ENCODE measurements at places on chromosomes 2 and 18. TPM values are rescaled to one million over a fixed set of nuclear protein-coding genes. Genes with fewer than 3 reads are reported as not detected.
A peak's percentile ranks its signal among the peaks of the same experiment; 100 is the strongest.

The NEURL3 gene
- total RNA-seq = 0.45 TPM

The TUBA4B gene
- not detected for total RNA-seq

DNA sequence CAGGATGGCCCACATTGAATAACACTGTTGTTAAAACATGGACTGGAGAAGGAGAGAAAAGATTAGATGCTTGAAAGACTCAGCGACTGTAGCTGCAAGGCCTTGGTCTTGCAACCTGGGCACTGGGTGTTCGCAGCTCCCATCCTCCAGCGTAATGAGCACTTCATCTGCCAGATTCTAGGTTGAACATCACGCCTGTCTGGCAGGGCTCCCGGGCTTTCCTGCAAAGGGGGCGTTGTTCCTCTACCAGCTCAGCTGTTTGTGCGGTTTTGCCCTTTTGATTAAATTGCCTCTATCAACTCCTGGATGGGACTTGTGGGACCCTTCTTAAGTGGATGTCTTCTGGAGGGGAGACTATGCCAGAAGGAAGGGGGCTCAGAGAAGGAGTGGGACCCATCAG, 215.4 kb downstream of the KLHL29 start:
- no peak for DNase-seq

DNA sequence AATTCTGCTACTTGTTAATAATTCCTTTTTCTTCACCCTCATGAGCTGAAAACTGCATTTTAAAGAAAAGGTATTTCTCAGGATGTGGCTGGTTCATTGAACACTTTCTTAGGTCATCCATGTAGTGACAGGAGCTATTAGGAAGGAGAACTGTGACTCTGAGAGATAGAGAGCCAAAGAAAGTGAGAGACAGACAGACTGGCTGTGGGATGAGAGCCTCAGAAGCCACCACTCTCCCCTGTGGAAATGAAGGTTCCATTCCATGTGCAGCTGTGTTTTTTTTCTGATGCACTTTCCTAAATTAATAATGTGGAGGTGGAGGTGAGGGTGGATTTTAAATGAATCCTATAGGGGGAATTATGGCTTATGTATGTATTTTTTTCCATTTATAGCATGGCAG, 113.3 kb downstream of the FAM210A start:
- no peak for DNase-seq

DNA sequence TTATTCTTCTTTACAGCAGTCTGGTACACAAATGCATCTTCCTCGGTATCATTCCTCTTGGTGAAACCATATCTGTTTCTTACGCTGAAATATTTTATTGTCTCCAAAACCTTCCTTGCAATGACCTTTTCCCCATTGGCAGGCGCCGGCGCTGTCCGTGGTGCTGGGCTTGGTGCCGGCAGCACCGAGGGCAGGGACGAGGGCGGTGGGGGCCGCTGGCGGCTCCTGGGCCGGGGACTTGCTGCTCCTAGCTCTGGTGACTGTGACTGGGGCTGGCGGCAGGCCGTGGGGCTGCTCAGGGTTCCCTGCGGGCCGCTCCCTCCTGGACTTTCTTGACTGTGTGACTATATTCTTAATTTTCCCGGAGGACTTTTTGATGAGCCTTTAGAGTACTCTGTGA, 72.5 kb downstream of the GPR39 start:
- no peak for DNase-seq

- DNase-seq = no peak
Measured at GRCh38 chr2:65220432-65221131, 7.0 kb upstream of the ACTR2 start.

The CAPN13 gene
- total RNA-seq = not detected

DNA sequence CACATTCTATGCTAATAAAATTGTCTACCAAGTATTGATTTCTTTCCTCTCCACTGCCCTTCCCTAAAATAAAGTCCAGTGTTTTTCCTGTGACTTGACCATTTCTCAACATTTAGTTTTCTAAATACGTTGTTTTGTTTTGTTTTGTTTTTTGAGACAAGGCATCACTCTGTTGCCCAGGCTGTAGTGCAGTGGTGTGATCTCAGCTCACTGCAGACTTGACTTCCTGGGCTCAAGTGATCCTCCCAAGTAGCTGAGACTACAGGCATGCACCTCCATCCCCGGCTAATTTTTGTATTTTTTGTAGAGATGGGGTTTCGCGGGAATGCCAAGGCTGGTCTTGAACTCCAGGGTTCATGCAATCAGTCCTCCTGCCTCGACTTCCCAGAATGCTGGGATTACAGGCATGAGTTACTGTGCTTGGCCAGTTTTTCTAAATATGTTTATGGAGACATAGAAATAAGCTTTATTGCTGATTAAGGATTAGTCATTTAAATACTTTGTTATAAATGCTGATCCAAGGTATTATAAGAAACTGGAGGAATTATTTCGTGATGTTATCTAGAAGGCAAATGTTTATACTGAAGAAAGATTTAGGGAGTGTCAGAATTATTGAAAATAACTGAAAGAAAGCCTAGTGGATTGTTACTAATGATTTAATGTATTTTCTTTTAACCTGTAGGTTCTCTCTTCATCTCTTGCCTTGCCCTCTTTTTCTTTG, 5.7 kb upstream of the HTR2B start:
- DNase-seq = no peak

DNA sequence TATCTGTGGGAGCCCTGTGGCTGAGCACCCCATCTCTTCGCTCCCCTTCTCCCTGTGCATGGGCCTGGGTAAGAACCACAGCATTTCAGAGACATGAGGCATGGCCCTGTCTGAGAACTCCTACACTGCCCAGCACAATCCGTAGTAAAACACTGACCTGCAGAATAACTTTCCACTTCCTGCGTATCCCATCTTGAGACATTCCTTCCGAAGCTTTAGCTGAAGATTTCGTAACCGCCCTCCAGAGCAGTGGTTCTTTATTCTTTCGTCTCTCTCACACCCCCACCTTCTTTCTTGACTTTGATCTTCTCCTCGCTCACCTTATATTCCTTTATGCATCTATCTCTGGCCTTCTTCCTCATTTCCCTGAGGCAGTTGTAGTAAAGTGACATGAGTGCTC, 381.1 kb downstream of the HRH4 start:
- no peak for DNase-seq

DNA sequence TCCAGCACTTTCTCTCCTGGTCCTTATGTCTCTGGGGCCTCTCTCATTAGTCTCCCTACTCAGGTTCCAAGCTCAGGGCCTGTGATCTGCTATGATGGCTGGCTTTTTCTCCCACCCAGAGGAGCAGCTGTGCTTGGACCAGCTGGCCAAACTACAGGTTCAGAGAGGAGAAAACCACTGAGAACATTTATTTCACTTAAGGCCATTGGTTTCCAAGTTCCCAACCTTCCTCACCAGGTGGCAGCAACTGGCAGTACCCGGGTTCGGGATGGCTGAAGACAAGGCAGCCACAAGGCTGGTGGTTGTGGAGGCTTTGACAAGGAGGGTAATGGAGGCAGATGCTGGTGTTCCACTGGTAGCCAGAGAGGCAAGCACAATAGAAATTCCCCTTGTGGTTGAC, 29.9 kb upstream of the SELENOI start:
- no peak for DNase-seq

DNA sequence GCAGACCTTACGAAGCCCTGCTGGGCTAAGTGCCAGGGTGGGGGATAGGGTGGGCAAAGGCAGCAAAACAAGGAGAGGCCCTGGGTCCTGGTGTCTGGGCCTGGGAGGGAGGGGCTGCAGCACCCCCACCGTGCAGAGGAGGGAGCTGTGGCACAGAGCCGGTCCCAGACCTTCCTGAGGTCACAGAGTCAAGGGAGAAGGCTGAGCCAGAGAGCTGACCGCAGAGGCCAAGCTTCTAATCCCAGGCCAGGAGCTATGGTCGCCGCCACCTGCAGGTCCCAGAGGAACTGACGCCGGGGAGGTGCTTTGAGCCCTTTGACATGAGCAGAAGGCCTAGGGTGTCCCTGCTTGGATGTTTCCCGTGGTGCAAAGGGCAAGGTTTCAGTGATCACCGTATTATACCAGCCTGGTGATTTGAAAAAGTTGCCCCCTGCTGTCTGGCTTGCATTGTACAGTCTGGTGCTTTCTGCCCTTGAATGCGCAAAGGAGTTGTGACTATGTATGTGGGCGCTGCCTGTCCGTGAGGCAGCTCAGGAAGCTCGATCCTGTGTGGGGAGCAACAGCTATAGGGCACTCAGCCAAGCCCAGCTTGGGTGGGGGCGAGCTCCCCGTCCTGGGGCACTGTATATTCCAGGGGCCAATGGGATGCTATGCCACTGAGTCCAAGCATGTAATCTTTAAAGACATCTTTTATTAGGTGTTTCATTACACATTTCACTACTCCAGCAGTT, 44.3 kb downstream of the EDAR start:
- no peak for DNase-seq

The GALM gene
- 7.1 TPM for total RNA-seq

- DNase-seq = no peak
Measured at GRCh38 chr2:129004485-129004884, 685.8 kb upstream of the HS6ST1 start.

DNA sequence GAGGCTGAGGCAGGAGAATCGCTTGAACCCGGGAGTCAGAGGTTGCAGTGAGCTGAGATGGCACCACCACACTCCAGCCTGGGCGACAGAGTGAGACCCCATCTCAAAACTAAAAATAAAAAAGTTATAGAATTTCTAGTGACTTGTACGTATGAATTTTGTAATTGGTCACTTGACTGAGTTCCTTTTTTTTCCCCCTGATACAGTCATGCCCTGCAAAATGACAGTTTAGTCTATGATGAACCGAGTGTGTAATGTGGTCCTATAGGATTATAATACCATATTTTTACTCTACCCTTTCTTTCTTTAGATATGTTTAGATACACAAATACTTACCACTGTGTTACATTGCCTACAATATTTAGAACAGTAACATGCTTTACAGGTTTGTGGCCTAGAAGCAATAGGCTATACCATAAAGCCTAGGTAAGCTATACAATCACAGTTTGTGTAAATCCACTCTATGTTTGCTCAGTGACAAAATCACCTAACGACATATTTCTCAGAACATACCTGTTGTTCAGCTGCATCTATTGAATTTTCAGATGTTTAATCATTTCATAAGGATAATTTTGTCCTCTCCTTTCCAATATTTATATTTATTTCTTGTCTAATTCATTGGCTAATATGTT, 25.4 kb downstream of the SOCS6 start:
- DNase-seq = no peak

DNA sequence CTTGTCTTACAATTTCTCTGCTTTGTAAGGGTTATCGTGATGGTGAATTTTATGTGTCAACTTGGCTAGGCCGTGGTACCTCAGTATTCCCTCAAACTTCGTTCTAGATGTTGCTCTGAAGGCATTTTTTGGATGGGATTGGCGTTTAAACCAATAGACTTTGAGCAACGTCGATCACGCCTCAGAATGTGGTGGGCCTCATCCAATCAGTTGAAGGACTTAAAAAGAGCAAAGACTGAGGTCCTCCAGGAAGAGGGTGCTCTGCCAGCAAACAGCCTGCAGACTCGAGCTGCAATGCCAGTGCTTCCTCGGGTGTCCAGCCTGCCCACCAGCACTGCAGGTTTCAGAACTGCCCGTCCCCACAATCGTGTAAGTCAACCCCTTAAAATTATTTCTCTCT, 145.8 kb upstream of the SALL3 start:
- no peak for DNase-seq

GRCh38 chr2:215002500-215002899, 135.9 kb downstream of the ABCA12 start:
- DNase-seq = peak; percentile 40

DNA sequence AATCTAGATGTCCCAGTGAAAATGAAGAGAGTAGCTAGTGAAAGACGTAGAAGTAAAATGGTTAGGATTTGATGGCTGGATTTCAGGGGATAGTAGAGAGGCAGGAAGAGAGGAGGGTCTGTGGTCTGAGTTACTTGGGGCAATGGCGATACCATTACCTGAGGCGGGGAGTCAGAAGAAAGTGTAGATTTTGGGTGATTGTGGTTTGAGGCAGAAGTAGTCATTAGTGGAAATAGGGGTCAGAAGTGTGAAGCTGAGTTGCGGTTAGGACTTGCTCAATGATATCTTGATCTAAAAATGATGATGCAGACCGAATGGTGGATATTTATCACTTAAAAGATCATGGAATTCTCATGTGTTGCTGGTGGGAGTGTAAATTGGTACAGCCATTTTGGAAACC, 41.0 kb downstream of the CEP192 start:
- no peak for DNase-seq

- DNase-seq = no peak
Measured at GRCh38 chr2:70766357-70767078, 1.5 kb downstream of the ADD2 start.

GRCh38 chr2:41989501-41990180, 58.2 kb upstream of the PKDCC start:
- no peak for DNase-seq

GRCh38 chr18:53219853-53220252, 879.9 kb downstream of the DCC start:
- DNase-seq = no peak

The MEMO1 gene
- total RNA-seq = 79.9 TPM

The TEKT4 gene
- total RNA-seq = not detected

The GNLY gene
- not detected for total RNA-seq

The CRYGD gene
- total RNA-seq = not detected

DNA sequence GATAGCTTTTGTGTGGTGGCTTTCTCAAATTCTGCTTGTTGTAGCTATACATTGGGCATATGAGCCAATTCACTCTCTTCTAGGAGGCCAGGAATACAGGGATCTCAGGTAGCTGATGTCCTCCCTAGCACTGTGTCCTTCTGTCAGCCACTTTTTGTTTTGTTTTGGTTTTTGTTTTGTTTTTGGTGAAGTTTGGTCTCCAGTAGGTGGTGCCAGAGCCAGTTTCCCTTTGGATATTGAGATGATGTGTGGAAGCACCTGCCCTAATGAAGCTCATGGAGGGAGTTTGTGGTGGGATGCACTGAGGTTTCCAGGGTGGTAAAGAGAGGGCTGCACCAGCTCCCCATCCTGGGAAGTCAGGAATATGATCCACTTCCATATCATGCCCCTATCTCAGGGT, 100.5 kb upstream of the VWC2L start:
- no peak for DNase-seq

- no peak for DNase-seq
Measured at GRCh38 chr18:78980777-78981380, 1.3 kb downstream of the SALL3 start.

- DNase-seq = peak; percentile 41
Measured at GRCh38 chr18:77059294-77059916, 73.2 kb downstream of the MBP start.

DNA sequence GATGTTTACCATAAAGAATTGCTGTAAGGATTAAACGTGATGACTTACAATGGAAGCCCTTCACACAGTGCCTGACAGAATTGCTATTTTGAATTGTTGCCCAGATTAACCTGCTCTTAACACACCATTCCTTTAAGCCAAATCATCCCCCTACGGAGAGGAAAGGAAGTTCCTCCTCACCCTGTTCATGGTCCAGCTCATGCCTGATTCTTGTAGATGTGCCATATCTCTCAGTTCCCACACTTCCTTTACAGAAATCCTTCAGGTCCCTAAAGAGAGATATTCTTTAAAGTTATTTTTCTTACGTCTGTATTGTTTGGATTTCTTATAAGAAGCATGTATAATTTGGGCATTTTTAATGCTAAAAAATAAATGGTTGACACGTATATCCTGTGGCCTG, 127.5 kb upstream of the DAPL1 start:
- DNase-seq = peak; percentile 23

The CLIP4 gene
- total RNA-seq = 40.2 TPM

The GLI2 gene
- total RNA-seq = 4.7 TPM

Measured in A172 (cell line).